ENCODE measurements at places on chromosomes 3 and 15.

DNA sequence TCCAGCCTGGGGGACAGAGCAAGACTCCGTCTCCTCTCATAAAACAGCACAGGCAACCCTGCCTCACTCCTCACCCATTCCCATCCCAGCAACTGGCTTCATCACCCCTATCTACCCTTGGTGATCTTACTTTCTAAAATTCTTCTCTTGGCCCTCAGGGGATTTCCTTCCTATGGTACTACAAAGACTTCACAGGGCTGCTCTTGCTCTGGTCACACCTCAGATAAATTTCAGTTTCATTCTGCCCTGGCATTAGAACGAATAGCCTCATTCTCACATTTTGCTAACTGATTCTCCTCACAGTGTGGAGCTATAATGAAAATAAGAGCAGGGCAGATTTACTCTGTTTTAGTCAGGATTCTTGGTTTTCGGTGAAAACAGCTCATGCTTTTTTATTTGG lies 22.1 kb upstream of the CRBN start:
- no peak for DNase-seq

- DNase-seq: peak; percentile 13
Measured at GRCh38 chr3:54146506-54147239, 24.3 kb downstream of the CACNA2D3 start.

DNA sequence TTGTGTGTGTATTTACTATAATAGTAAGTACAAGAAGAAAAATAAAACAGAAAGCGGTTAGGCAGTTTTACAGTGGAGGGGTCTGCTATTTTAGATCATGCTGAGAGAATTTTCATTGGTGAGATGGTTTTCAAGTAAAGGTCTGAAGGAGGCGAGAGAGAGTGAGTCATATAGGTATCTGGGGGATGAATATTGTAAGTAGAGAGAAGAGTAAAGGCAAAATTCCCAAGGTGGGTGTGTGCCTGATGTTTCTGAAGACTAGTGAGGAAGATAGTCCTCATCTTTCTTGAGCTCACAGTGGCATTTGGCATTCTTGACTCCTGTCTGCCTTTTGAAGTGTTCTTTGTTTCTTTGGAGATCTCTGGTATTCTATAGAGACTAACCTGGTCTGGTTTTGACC lies 38.6 kb downstream of the CRYBG3 start:
- peak; percentile 1 for DNase-seq

GRCh38 chr15:100703671-100704070 lies 101.3 kb downstream of the ASB7 start:
- no peak for DNase-seq

DNA sequence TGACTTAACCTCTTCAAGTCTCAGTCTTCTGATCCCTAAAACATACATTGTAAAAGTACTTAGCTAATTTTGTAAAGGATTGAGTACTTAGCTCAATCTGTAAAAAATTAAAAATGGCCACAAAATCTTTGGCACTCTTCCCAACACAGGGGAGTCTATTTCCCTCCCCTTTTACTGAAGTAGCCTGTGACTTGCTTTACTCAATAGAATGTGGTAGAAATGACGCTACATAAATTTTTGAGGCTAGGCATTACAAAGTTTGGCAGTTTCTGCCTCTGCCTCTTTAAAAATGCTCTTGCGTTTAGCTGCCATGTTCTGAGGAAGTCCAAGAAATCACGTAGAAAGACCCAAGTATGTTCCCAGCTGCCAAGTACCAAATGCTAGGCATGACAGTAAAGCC lies 80.2 kb downstream of the CBLB start:
- no peak for DNase-seq

- DNase-seq: no peak
Measured at GRCh38 chr3:104520228-104520655, 846.5 kb upstream of the ALCAM start.

- DNase-seq: no peak
Measured at GRCh38 chr3:151011427-151011826, 38.9 kb upstream of the CLRN1 start.

- no peak for DNase-seq
Measured at GRCh38 chr3:58369876-58370275, 37.2 kb downstream of the PXK start.

DNA sequence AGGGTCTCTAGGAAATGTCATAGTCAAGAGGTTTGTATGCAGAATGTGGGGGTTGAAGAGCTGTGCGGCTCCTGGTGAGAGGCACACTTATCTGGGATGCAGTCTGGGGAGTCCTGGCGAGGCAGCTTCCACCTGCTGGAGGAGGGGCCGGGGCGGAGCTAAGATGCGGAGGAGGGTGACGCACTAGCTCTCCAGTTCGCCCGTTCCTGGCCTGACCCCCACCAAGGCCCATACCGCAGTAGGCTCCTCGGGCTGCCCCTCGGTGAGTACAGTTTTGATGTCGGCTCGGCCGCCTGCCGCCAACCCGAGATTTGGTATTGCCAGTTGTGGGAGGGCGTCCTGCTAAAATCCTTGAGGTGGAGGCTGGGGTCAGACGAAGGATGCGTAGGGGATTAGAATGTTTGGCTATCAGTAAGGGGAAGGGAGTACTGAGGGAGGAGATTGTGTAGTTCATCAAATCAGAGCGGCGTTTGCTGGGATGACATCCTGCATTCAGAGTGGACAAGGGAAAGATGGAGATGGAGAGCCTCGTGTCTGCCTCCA lies at the start of gene SCG5:
TSS of gene SCG5 (plus strand) at position 194 of the 543 bp plus-strand sequence. CDS start 1,883 bp downstream, outside the sequence.
- DNase-seq: no peak

DNA sequence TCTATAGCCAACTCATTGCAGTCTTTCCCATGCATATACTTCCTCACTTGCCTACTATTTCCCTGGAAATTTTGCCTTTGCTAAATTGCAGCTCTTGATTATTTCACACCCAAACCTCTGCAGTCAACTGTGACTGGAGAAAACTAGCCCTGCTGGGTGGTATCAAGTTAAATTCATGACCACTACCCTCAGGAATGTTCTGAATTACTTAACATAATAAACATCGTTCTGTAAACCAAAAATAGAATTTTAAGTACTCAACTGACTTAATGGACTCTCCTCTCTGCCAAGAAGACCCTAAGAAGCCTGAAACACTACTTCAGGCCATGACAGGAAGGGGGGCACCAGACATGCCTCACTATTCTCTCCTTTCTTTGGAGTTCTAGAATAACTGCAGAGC lies 1278.0 kb upstream of the GBE1 start:
- DNase-seq: peak; percentile 33

DNA sequence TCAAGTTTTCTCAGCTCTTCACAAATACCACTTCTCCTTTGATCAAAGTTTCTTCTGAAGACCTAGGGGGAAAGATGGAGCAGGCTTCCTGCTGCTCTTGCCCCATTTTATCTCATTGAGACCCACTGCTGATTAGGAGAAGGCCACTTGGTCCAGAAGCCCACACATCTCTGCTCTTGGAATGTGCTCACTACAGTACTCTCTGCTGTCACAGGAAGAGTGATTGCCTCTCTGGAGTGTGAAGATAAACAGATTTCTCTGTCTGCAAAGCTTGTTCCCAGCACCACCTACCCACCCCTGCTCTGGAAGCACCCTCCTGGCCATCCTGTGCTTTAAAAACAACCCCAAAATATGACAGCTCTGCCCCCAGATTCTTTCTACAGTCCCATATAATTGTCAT lies 41.3 kb upstream of the PRTG start:
- no peak for DNase-seq

- no peak for DNase-seq
Measured at GRCh38 chr3:150174179-150174578, 203.5 kb upstream of the PFN2 start.

DNA sequence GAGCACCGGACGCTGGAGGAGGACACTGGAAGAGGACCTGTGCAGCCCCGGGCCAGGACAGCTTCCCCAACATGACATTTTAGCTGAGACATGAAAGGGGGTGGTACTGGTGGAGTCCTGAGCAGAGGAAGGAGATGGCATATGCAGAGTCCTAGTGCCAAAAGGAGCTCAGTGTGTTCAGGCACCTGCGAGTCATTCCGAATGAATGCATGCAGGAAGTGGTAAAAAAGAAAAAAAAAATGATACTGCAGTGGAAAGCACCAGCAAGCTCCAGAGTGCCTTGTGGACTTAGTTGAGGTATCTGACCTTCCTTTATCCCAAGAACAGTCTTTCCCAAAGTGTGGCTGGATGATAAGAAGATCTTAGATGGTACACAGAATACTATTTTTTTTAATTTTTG lies 6.6 kb upstream of the ZNF148 start:
- DNase-seq: peak; percentile 49

DNA sequence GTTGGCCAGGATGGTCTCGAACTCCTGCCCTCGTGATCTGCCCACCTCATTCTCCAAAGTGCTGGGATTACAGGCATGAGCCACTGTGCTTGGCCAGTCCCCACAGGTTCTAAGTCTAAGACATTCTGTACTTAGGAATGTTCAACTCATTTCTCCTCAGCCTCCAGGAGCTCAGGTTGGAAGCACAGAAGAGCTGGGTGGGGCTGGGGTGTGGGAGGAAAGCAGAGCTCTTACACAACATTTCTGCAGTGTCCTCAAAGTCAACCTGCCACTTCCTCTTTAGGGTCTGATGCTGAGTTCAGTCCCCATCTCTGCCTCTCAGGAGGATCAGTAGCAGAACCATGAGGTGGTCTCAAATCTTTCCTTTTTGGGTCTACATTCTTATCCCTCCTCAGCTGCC lies 75.5 kb downstream of the MRPL46 start:
- DNase-seq: no peak

- DNase-seq: no peak
Measured at GRCh38 chr15:37359101-37359892, 258.9 kb upstream of the MEIS2 start.

- no peak for DNase-seq
Measured at GRCh38 chr3:173983343-173983742, 585.8 kb downstream of the NLGN1 start.

DNA sequence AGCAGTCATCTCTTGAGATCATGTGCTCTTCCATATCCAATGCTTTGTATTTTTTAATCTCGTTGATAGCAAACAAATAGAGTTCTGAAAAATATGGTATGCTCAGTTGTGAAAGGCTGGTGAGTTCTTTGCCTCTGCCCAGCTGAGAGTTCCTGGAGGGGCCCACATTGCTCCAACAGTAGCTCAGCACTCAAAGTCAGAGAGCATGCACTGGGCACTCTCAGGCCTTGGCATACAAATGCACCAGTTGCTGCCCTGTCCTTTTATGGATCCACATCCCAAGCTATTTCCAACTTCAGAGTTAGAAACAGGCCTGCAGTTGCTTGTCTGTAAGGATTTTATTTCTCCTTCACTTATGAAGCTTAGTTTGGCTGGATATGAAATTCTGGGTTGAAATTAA lies 181.7 kb upstream of the CHRNA7 start:
- DNase-seq: no peak

DNA sequence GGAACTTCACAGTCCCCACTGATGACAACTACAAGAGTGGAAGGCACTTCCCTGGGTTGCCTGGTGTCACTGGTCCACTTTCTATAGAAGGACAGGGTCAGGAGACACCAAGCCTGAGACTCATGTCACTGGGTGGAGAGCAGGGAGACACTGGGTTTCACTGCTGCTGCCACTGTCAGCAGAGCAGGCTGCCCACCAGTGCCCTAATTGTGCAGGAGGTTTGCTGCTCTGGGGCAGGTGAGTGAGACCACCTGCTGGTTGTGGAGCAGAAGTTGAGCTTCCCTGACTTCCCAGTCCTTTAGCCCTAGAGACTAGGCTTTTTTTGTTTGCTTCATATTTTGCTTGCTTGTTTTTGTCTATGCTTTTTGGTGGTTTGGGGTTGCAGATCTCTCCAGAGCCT lies 528.4 kb upstream of the RGMA start:
- DNase-seq: no peak

DNA sequence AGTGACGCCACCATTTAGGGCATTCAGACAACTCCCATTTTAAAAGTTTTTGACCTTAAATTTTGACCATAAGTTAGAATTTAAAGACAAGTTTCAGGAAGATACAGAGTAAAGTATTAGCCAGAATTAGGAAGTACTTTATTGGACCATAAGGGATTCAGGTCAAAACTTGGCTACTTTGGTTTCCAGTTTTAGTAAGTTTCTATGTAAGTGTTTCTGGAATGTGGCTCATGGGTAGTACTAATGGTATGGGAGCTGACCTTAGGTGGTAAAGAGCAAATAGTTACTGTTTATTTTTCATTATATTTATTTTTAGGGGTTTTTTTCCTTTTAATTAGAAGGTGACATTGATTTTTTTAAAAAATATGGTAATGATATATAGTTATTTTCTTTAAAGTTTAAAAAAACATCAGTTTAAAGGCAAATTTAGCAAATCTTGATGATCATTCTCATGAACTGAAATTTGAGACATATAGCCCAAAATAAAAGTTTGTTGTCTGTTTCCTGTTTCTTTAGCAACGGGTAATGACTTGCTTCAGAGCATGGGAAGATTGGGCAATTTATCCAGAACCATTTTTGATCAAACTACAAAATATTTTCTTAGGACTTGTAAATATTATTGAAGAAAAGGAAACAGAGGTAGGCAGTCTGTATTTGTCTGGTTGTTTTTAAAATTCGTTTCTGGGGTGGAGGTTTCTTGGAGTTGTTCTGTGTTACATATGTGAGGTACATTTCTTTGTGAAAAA lies 34.3 kb downstream of the U2SURP start:
- DNase-seq: no peak

DNA sequence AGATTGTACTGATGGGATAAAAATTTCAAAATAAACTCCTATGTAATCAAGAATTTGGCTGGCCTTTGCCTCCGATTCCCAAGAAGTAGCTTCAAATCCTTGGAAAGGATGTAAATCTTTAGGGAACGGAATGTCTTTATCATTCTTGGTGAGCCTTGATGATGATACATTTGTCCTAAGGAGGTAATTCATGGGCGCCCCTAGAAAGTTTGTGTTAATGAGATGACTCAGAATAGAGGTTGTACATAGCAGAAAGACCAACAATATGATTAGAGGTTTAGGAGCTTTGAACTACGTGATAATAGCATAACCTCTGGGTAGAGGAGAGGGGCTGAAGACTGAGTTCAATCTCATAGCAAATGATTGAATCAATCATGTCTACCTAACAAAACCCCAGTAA lies 248.6 kb upstream of the SLITRK3 start:
- no peak for DNase-seq
